DMS153 (cell line): ENCODE measurements at places on chromosomes 4 and X.

DNA sequence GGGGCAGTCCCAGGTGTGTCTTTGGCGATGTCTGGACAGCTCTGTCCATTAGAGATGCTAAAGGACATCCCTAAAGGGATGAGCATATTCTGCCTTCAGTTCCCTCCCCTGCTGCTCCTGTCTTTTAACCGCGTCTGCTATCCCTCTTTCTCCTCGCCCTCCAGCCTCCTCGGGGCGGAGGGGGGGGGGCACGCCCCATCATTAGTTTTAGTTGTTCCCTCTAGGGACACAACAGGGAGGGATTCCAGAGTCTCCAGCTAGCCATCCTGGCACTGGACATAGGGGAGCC lies 1.1 kb downstream of the MSL3 start:
- DNase-seq = no peak

DNA sequence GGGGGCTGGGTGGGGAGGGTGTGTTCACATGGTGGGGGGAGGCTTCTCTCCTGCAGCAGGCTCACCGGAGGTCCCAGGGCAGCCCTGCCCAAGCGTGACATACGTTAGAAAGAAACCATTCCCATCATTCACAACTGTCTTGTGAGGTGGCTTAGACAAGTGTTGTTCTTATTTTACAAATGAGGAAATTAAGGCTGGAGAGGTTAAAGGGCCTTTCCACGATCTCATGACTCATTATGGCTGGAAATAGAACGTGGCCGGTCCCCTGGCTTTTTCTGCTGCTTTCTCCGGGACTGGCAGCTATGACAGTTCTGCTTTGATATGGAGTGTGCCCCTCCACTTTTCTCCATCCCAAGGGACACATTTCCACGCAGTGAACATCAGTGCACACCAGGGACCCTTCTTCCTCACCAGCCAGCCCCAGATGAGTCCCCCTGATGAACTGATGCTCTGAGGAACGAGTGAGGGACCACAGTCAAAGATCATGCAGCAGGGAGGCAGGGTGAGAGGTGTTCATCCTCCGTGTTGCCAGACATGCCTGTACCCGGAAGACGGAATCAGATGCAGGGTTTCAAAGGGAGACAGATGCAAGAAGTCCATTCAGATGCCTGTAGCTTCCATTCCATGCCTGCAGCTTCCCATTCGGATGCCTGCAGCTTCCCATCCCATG lies 64.0 kb upstream of the ACSL1 start:
- no peak for DNase-seq

DNA sequence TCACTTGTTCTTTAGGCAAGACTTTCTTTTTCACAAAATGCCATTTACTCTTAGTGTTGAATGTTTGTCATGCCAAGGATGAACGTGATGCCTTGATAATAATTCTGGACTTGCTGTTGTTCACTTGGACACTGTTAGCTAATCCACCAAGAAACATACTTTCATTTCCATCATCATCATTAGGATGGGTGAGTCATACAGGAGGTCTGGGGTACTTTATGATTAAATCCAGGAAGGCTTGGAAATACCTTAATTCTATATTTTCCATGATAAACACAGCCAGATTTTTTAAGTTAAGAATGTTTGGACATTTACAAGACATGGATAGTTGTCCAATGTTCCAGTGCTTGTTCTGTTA lies 260.7 kb upstream of the GIMD1 start:
- no peak for DNase-seq

DNA sequence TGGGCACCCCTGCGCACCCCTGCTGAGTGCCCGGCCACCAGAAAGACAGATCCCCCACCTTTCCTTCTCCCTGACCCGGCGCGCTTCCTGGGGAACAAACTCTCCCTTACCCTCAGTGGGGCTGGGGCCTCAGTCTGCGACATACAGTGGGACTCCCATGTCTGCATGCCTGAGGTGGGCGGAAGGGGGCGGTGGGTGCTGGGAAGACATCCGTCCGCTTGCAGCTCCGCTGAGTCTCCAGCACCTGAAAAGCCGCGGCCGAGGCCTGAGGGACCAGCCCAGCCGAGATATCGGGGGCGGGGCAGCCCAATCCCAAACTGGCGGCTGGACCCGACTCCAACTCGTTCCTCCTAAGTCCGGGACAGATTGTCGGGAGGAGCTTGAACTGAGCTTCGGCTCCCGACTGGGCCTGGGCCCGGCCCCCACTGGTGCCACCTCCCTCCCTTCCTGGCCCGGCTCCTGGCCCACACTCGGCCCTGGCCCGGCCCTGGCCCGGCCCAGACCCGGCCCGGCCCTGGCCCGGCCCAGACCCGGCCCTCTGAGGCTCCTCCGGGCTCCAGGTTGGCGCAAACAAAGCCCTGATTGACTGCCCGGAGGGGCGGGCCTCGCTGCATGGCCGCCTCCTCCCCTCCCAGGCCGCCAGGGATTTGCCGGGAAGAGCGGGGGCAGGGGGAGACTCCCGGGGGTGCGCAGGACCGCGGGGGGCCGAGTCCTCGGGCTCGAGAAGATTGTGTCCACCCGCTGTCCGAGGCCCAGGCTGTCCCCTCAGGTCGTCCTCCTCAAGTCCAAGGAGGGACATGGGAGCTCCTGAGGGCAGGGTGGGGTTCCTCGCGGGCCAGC lies 877 bp upstream of the SLC16A2 start:
- DNase-seq = no peak

- DNase-seq = no peak
Observed at GRCh38 chr4:5143940-5144339, 92.7 kb downstream of the STK32B start.

GRCh38 chrX:6758234-6758633 lies 223.3 kb upstream of the VCX3A start:
- no peak for DNase-seq
